ENCODE measurements at places on chromosomes 6 and 20. TPM values are rescaled to one million over a fixed set of nuclear protein-coding genes. Genes with fewer than 3 reads are reported as not detected.

Gene FAM8A1
- 12.1 TPM for total RNA-seq

DNA sequence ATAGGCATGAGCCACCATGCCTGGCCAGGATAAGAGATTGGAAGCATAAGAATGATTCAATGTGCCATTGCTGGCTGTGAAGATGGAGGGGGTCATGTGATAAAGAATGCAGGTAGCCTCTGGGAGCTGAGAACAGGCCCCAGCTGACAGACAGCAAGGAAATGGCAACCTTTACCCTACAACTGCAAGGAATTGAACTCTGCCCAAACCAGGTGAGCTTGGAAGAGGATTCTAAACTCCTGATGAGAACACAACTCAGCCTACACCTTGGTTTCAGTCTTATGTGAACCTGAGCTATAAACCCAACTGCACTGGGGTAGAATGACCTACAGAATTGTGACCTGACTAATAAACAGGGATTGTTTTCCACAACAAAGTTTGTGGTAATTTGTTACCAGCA, 82.0 kb upstream of the AKIRIN2 start:
- no peak for DNase-seq

Gene SMLR1
- total RNA-seq: not detected

- DNase-seq: no peak
Measured at GRCh38 chr6:57250348-57250747, 28.2 kb upstream of the RAB23 start.

GRCh38 chr6:7684843-7685242, 41.1 kb upstream of the BMP6 start:
- no peak for DNase-seq

- DNase-seq: no peak
Measured at GRCh38 chr20:60104993-60105803, 147.0 kb downstream of the CDH26 start.
